ENCODE measurements at places on chromosomes 2 and 18.
A peak's percentile ranks its signal among the peaks of the same experiment; 100 is the strongest.

GRCh38 chr2:227613272-227613660, 1.4 kb downstream of the SCYGR3 start:
- no peak for DNase-seq

- peak; percentile 85 for DNase-seq
Measured at GRCh38 chr2:127173057-127173456, 47.0 kb downstream of the CYP27C1 start.

DNA sequence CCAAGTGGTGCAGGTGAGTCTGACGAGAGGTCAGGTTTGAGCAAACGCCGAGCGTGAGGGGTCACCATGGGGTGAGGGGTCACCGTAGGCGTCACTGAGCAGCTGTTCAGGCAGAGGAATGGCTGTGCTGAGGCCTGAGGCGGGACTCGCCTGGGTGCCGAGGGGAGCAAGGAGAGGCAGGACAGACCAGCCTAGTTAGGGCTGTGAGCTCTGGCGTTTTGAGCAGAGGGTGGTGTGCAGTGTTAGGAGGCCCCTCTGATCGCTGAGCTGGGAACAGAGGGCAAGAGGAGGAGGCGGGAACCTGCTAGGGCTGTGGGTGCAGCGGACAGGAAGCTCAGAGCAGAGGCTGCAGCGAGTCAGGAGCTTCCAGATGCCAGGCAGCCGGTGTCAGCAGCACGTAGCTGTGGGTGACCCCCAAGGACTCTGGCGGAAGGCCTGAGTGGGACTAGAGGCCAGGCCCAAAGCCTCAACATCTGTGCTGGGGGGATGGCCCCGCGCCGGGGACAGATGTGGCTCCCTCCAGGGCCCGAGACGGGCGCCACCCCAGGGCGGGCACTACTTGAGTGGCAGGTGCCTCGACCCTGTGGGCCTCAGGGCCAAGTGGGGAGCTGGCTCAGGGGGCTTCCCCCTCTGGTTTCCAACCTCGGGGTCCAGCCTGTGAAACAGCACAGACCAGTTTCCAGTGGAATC, 55.7 kb downstream of the KCNG2 start:
- no peak for DNase-seq

DNA sequence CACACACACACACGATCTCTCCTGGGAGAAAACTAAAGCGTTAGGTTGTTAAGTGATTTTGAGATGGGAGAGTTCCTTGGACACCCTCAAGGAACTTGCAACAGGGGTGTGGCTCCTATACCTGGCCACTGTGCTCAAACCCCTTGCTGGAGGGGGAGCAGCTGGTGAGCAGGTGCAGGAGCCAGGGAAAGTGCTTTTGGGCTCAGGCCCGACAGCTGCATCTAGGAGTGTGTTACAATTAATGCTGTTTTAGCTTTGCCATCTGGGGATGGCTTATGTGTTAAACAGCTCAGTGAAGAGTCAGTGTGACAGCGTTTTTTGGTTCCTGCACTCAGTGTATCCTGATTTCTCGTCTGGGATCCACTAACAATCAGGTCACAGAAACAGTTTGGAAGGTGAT, 510.8 kb downstream of the TRIB2 start:
- DNase-seq: no peak

DNA sequence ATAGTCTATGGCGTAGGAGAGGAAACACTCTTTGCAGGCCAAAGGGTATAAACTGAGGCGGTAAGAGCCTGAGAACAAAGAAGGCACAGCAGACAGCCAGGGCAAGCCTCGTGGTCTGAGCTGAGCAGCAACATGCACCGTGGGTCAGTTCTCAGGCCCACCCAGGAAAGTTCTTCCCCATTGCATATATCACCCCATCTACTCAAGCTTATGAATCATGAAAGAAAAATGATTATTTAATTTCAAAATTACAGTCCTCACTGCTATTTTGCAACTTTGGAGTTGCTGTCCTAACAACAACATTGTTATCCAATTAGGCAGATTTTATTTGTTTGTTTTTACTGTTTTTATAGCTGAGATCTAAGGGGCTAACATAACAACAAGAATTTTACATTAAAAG, 54.7 kb upstream of the RIOK3 start:
- DNase-seq: no peak

DNA sequence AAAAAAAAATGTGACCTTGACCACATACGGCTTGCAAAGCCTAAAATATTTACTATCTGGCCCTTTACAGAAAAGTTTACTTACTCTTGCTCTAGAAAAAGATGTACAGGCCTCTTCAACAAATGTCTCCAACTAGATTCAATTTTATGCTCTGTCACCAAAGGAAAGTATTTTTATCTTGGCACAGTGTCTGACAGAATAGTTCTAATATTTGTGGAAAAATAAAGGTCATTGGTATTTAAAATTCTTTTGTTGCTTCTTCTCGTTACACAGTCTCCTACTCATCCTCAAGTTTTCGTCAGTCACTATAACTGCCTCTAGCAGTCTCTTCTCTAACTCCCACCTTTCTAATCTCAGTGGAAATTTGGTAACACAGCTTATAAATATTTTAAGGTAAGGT, 1.4 kb downstream of the RBKS start:
- peak; percentile 49 for DNase-seq

DNA sequence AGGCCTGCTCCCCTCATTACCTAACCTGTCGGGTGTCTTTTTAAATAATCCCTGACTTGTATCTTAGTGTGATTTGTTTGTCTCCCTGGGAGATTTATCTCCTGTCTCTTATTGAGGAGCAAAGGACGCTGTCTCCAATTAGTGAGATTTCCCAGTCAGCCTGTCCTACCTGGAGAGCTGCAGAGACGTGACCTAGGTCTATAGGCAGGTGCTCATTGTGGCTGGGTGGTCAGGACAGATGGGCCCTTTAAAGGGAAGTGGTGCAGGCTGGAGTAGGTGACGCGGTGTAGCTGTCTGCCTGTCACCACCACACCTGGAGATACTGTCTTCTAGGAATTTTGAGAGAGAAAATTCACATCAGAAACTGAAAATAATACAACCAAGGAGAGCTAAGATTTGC, 28.0 kb downstream of the PLB1 start:
- no peak for DNase-seq

DNA sequence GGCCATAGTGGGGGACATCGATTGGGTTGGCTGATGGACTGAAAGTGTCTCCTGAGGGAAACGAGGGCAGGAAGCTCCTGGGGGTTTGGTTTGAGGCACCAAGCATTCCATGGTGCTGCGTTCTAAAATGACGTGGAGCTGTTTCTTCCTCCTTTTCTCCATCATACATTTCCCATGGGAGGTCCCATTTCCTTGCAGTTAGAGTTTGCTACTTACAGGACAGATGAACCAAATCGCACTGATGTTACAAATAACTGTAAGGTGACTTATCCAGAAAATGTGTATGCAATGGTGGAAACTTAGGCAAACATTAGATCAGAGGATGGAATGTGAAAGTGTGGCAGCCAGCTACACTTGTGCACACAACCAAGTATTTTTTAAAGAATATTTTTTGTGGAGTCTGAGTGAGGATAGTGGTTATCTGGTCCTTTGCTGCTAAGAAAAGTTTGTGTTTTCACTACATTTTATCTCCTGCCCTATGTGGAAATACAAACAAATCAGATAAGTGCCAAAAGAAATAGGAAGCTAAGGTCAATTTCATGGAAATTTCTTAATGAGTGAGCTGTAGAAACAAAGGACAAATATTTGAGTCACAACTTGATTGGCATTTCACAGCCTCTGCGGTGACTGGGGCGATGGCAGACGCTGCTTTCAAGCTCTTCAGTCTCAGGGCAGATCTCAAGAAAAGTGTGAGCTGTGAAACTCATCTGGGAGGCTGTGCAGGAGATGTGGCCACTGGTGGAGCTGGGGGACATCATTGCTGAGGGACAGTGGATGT, 256.2 kb downstream of the TSN start:
- no peak for DNase-seq

GRCh38 chr2:226300196-226300886, 499.3 kb downstream of the IRS1 start:
- DNase-seq: no peak

DNA sequence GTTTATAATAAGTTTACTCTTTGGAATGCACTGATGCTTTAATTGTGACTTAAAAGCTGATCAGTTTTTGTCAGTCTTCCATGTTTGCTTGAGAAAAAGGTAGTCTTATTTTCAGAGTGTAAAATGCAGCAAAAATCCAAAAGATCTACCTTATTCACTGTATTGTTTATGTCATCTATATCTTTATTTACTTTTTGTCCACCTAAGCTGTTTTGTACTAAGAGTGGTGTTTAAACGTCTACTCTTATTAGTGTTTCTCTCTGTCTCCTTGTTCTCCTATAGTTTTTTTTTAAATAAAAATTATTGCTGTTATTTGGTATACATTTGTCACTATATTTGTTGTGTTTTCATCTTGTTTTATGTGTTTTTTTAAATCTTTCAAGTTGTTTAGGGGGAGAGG, 50.4 kb downstream of the VRK2 start:
- no peak for DNase-seq

- DNase-seq: no peak
Measured at GRCh38 chr2:136021976-136022375, 36.5 kb upstream of the DARS1 start.

GRCh38 chr18:32379891-32380290, 90.8 kb downstream of the GAREM1 start:
- no peak for DNase-seq

DNA sequence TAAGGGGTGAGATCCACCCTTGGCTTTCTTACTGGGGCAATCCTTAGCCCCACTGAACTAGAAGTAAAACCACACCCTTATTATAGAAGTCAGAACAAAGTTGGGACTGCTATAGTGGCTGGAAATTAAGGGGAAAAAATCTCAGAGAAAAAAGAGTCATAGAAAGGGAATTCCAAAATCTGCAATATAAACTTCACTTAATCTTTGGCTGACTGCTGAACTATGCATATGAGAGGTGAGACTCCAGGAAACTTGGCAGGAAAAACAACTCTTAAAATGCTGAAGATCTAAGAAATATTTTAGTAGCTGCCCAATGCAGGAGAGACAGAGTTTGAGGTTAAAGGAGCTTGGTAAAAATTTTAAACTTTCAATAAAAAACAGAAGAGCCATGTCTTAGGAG, 201.8 kb upstream of the FN1 start:
- no peak for DNase-seq

- DNase-seq: no peak
Measured at GRCh38 chr2:17030047-17030446, 364.4 kb upstream of the CYRIA start.

DNA sequence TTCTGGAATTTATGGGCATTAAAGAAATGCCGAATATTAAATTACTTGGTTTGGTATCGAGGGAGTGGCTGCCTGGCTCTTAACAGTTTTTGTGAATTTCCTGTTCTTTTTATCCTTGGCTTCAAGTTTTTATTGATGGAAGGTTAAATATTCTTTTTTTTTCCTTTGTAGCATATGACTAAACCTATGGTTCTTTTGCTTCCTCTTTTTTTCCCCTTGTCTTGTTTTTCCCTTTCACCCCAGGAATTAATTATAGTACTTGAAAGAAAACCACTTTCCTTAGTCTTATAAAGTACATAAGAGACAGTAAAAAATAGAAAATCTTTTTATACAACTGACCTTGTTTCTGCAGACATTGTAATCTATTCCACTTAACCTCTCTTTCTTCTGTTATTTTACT, 42.4 kb downstream of the MGAT5 start:
- no peak for DNase-seq

DNA sequence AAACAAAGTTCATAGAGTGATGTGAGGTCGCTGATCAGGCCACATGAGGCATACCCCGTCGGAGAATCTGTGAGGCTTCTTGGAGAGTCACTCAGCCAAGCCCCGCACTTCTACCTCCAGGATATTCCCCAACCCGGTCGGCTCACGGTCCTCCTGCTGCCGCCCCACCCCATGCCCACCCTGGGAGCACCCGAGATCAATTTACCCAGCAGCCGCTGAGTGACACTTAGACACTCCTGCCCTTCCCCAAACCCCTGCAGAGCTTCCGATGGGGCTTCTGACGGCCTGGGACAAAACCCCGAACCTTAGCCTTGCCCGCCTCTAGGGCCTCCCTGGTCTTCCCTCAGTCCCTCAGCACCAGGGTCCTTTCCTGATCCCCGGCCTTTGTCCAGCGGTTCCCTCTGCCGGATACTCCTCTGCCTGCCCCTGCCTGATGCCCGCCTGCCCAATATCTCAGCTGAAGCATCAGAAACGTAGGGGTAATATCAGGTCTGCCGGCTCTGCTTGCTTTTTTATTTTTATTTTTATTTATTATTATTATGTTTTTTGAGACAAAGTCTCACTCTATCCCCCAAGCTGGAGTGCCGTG, 18.9 kb upstream of the OTOS start:
- no peak for DNase-seq

- DNase-seq: no peak
Measured at GRCh38 chr2:179442206-179442605, 177.6 kb upstream of the SESTD1 start.

GRCh38 chr18:2898186-2898640, 51.4 kb downstream of the EMILIN2 start:
- no peak for DNase-seq

GRCh38 chr18:9449600-9450414, 25.5 kb upstream of the RALBP1 start:
- no peak for DNase-seq

- DNase-seq: no peak
Measured at GRCh38 chr2:132586101-132586511, 83.9 kb downstream of the LYPD1 start.

GRCh38 chr2:14137643-14138042, 494.9 kb upstream of the LRATD1 start:
- no peak for DNase-seq

- no peak for DNase-seq
Measured at GRCh38 chr2:227816507-227817294, 3.1 kb downstream of the CCL20 start.

DNA sequence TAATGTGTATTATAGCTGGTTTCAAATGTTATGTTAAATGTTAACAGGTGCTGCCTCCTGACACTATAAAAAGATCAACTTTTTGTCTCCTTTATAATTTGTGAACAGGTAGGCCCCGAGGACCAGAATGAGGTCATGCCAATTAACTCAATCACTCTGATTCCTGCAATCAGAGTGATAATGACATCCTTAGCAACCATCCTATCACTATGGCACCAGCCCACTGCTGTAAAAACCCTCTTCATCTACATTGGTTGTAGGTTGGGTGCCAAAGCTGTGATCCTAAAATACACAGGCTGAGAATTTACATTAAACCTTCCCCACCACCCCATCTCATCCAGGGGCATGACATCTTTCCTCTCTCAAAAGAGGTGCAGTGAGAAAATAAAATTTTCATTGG, 103.5 kb downstream of the CPO start:
- no peak for DNase-seq

DNA sequence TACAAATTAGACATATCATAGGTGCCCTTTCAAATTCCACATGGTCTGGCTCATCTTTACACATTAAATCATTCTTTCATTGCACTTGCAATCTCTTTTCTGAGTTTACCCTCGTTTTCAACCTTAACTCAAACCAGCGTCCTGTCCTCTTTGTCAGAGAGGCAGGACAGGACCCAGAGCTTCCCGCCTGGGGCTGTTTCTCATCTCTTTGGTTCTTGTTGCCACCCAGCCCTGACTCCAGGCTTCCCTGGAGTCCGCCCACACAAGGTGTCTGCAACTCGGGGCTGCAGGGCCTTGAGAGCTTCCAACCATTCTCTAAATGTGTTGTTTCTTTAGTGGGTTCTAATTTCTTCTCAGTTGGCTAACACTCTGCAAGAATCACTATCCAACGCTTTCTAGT, 24.4 kb downstream of the RBMS1 start:
- DNase-seq: no peak

- DNase-seq: no peak
Measured at GRCh38 chr2:58130238-58130637, 83.6 kb downstream of the VRK2 start.

- peak; percentile 71 for DNase-seq
Measured at GRCh38 chr2:11446733-11447248, 19.2 kb downstream of the E2F6 start.

GRCh38 chr2:41111836-41112627, 660.1 kb upstream of the SLC8A1 start:
- DNase-seq: no peak

Measured in myocyte (in vitro differentiated cells).